ENCODE measurements at places on chromosomes 2 and 18.

DNA sequence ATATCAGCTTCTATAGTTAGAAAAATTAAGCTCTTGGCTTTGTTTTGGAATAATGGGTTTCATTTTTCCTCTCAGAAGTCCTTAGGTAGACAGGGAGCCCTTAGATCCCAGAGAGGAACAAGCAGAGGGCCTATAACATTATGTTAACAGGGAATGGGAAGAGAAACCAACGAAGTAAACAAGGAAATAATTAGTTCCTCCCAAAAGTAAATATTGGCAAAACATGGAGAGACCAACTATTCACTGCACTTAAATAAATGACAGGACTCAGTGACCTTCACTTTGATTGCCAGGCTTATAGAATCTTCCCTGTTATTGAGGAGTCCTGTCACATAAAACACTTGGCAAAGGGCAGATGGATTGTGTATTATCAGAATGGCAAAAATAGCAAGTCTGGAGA is 5.3 kb downstream of the CRIM1 start:
- DNase-seq = no peak

DNA sequence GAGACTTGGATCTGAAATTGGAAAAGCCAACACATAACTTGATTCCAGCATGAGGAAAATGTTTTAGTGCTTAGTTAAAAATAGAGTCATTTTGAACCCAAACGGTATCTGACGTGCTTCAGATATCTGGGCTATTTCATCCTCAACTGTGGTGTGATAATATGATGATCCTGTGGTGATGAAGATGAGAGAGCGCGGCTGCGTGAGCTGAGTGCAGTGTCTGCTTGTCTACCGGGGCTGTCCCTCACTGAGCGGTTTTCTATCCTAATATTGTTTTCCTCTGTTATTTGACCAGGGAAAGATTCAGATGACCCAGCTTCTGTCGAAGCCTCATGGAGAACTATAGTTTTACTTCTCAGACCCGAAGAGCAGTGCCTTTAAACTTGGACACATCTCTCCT is 5.8 kb downstream of the TWIST2 start:
- DNase-seq = no peak

DNA sequence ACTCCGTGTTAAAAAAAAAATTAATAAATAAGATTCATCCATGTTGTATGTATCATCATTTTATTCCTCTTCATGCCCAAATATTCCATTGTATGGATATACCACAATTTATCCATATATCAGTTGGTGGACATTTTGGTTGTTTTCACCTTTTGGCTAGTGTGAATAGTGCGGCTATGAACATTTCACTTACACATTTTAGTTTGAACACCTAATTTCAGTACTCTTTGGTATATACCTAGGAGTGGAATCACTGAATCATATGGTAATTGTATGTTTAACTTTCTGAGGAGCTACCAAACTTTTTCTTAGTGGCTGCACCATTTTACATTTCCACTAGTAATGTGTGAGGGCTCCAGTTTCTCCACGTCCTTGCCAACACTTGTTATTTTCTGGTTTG is 20.0 kb downstream of the CDCA7 start:
- DNase-seq = no peak

DNA sequence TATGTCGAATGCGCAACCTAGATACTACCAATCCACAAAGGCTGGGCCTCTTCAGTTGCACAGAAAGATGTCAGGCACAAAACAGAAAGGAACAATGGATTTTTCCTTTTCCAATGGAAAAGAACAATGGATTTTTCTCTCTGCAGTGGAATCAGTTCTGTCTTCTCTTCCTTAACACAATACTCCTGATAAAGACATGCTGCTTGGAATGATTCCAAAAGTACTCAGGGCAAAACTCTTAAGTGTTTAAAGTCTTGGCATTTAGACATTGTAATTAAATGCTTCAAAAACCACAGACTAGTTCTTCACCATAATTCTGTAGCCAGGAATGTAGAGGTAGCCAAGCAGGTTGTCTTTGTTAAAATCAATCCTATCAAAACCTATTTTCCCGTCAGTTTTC is 46.7 kb upstream of the FLACC1 start:
- peak; percentile 54 for DNase-seq

GRCh38 chr2:119441376-119442225 is 9.9 kb downstream of the TMEM37 start:
- no peak for DNase-seq

DNA sequence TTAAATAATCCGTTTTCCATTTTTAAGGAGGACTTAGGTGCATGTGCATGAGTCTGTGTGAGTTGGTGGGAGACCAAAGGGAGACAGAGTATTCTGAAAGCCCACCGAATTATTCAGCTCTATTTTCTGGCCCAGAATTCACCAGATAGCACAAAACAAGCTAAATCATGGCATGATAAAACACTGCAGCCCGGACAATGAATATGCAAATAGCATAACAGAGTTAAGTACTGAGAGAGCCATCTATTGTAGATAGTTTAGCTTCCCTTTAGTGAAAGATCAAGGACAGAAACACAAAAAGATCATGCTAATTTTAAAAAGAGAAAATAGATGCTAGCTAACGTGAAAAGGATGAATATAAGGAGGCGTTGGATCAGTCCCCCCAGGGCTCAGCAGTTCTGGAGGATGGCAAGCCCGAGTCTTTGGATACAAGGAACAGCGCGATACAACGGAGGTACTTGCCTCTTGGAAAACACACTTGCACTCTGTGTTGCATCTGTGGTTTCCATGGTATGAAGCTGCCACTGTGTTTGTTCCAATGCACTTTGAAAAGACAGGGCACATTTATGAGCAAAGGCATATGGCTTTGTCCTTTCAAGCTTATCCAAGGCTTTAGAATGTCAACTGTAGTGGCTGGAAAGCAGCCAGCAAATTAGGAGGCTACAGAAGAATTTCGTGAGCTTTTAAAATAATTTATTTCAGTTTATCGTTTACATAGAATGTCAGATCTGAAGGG is 119.9 kb downstream of the LYPD1 start:
- DNase-seq = no peak

DNA sequence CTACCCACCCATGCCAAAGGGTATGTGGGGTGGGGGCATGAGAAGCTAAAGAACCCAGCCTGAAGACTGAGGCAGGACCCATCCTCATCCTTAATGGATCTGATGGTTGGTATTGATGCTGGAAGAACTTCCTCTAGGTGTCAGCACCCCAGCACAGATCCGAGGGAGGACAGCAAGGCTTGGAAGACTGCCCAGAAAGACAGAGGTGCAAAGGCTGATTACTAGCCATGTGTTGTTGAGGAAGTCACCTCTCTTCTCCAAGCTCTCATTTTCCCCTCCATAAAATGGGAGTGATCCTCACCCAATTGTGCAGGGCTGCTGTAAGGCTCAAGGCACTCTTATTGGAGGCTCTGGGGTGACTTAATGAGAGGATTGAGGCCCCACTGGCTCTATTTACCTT is 256.5 kb downstream of the CELF4 start:
- peak; percentile 7 for DNase-seq

GRCh38 chr2:7725171-7725849 is 808.1 kb downstream of the RNF144A start:
- DNase-seq = peak; percentile 37

GRCh38 chr2:157696036-157696435 is 67.4 kb upstream of the ACVR1C start:
- no peak for DNase-seq

- DNase-seq = peak; percentile 50
Observed at GRCh38 chr18:8747440-8747937, 42.1 kb downstream of the MTCL1 start.

DNA sequence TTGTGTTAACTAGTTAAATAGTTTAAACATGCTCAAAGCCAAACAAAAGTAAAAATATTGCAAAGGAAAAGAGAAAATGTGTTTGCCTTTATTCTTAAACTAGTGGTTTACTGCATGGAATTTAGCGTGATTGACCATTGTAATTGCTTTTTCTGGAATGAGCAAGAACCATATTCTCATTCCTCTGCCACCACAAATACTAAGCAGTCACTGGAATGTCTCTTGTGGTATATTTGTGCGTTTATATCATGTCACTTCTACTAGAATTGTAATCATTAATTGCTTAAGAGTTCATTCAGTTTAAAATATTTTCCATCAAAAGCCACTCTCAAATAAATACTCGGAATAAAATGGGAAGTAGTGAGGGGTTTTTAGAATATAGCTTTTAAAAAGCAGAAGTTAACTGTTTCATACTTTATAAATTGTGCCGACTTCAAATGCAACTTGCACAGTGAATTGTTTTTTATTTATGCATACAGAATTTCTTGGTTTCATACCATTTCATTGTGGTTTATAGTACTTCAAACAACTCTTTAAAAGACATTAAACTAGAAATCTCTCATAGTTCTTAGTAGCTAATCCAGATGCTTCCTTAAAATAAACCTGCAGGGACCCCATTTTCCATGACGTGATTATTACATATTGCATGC is 288.1 kb downstream of the EPHA4 start:
- DNase-seq = no peak

DNA sequence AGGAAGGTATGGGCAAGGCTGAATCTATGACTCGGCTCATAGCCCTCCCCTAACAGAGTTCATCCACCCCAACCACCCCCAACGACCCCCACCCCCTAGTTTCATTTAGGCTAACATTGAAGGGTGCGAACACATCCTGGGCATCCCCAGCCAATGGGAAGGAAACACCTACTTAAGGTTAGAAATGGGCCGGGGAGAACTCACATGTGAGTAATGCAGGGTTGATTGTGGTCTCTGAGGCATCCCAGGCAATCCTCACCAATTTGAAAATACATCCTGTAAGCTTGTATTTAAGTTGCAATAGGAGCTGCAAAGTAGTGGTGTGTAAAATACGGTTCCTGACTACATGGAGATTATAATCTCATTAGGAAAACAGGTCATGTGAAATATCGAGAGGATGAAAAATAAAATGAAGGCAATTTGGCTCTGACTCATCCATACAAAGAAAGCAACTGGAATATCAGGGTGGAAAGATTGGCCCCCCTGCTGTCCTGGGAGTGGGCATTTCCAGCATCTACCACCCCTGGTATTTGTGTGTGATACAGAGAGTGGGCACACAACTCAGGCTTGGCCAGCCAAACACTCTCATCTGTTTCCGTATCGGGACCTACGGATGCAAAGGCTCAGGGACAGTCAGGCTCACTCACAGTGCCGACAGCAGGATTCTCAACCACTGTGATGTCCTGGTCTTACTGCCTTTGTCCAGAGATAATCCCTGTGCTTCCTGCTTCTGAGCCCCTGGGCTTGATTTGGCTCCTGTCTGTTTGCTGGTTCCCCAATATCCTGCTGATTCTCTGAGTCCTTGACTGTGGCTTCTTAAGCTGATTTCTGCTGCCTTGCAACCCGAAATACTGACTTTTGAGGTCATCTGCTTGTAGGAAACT is 90.0 kb upstream of the NCKAP5 start:
- peak; percentile 10 for DNase-seq

DNA sequence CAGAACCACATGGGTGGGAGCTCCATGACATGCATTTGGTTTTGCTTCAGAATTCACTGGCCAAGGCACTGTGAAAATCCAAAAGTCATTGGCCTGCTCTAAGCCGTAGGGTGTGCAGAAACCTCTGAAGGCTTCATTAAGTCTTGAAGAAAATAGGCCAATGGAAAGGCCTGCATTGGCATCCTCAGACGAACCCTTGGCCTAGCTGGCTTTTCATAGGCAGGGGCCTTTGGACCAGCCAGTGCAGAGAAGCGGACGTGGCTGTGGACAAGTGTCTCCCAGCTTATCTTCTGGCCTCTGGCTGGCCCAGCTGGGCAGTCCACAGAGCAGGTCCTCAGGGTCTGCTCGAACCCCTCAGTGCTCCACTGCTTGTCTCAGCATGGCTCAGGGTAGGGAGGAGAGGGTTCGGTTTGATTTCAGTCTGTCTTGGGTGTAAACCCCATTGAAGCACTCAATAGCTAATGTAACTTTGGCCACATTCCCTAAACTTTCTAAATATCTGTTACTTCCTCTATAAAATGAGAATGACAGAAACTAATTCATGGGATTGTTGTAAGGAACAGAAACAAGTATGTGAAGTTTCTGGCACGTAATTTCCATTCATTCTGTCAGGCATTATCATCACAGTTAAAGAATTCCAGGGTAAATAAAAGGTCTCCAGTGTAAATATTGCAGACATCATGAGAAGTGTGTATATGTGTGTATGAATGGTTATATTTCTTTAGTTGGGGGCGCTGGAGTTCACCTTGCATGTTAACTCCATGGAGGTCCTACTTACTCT is 125.5 kb downstream of the TFCP2L1 start:
- DNase-seq = no peak

GRCh38 chr2:127664065-127664894 is 11.1 kb downstream of the LIMS2 start:
- no peak for DNase-seq

GRCh38 chr18:73842795-73843394 is 304.7 kb downstream of the FBXO15 start:
- DNase-seq = peak; percentile 57

DNA sequence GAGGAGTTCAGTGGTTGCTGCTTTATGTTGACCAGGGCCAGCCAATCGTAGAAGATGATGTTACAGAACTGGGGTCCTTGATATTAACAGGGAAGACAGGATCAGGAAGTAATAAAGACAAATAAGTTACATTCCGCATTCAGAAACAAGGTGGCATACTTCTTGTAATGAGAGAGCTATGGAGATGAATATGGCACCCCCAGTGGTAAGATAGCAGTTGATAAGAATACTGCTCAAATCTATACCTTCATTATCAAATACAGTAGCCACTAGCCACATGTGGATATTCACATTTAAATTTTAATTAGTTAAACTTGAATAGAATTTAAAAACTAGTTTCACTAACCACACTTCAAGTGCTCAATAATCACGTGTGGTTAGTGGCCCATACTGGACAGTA is 290.4 kb upstream of the RBMS1 start:
- no peak for DNase-seq

DNA sequence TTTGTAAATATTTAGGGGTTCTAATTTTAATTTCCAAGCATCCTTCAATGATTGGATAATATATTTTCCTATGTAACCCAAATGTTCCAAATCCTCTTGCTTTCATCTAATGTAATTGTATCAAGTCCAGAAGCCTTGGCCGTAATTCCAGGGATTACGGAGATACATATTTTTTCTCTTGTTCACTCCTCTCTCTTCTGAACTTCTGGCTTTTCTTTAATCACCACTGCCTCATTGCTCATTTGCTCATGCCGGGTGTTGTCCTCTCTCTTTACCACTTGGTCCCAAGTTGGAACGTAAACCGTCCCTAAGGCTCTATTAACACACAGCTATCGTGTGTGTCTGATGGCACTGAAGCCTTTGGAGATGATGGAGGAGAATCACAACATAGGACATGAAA is 188.7 kb upstream of the COL3A1 start:
- DNase-seq = no peak

DNA sequence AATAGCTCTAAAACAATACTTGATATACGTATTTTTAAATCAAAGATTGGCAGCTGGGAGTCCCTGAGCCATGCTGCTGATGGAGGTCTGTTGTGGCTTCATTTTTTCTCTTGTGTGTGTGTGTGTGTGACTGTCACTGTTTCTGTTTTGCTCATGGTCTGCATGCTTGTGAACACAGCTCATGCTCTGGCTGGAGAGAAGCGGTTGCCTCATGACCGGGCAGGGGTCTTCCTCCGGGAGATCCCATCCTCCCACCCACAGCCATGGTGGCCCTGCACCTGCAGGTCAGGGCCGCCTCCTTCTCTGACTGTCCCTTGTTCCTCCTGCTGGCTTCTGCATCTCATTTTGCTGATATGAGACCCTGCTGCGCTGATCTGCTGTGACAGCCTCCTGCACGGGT is 47.3 kb upstream of the GALR1 start:
- no peak for DNase-seq
